HCT116 (cell line): ENCODE measurements at places on chromosomes 5 and 9.

GRCh38 chr5:91305640-91306039 is 77.5 kb downstream of the ARRDC3 start:
- DNase-seq: no peak

DNA sequence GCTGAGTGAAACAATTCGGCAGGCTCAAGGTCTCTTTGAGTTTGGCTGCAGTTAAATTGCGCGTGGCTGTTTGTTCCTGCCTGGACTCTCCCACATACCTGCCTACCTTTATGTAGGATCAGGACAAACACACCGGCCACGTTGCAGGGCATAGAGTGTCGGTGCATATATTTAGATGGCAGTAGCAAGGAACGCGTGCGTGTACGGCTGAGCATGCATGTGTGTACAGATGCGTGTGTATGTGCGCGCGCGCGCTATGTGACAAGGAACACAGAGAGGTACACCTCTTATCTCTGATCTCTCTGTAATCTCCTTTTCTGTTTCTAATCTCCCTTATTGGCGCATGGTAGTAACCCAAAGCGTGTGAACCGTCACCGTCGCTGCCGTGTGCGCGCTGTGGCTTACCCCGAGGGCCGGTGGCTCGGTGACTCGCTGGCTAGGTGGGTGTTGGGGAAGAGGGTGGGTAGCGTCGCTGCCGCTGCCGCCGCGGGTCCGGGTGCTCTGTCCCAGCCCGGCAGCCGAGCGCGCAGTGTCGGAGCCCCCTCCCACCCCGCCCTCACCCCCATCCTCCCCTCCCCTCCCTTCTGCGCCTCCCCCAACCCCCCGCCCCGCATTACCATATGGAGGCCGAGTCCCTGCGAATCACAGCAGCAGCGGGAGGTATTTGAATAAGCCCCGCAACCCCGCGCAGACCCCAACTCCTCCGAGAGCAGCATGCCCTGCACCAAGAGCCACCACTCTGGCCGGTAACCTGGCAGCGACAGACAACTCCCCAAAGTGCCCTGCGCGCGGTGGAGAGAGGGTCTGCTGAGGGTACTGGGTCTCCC is 204.8 kb downstream of the MEF2C start:
- DNase-seq: no peak

GRCh38 chr9:93288891-93289883 is 105.2 kb downstream of the WNK2 start:
- no peak for DNase-seq

DNA sequence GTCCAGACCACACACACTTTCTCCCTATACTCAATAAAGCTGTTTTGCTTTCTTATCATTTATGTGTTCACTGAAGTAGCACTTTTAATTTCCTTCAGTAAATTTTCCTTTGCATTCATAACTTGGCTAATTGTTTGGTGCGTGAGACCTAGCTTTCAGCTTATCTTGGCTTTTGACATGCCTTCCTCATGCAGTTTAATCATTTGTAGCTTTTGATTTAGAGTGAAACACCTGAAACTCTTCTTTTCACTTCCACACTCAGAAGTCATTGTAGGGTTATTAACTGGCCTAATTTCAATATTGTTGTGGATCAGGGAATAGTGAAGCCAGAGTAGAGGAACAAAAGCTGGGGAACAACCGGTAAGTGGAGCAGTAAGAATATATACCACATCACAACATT is 114.7 kb downstream of the ST8SIA4 start:
- no peak for DNase-seq

DNA sequence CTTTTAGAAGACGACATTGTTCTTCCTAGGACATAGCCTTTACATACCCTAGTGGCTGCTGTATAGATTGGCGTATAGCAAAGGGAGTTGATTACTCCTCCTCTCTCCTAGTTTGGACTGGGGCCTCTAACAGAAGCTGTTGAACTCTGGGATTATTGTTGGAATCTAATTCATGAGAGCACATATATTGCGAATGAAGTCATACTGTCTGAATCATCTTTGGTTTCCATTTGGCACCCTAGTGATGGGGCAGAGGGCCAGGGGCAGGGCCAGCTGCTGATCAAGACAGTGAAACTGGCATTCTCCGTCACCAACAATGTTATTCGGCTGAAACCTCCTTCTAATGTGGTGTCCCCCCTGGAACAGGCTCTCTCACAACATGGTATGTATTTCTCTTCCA is 40.3 kb downstream of the NUP188 start:
- DNase-seq: no peak

DNA sequence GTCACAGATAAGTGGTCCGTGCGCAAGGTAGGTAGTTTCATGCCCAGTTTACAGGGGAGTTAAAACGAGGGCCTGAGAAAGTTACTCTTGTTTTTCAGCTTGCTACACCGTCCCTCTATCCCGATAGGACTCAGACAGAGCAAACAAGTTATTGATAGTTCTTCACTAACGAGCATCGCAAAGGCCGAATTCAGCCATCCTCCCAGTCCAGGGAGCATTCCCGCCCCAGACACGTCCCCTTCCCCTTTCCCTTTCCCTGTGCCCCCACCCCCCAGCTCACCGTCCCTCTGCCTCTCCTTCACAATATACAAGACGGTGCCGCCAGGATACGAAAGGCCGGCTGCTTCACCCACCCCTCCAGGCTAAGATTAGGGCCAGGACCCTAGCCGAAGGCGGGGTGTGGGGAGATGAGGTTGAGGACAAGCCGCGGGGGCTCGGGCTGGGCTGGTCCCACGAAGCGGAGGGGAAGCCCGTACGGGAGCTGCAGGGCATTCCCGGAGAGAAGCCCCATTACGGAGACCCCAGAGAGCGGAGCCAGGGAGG is 599 bp downstream of the KIAA1191 start:
- DNase-seq: no peak
